MG63 (cell line): ENCODE measurements at places on chromosomes 6 and 20. TPM values are rescaled to one million over a fixed set of nuclear protein-coding genes. Genes with fewer than 3 reads are reported as not detected.

RIPK1 gene
- 10.1 and 12.3 TPM in 2 replicates for total RNA-seq

HLA-DQA1 gene
- total RNA-seq: not detected in 2 replicates

CFAP61 gene
- total RNA-seq: not detected in 2 replicates

GRCh38 chr20:33963751-33964150 lies 30.0 kb upstream of the RALY start:
- DNase-seq: no peak

DNA sequence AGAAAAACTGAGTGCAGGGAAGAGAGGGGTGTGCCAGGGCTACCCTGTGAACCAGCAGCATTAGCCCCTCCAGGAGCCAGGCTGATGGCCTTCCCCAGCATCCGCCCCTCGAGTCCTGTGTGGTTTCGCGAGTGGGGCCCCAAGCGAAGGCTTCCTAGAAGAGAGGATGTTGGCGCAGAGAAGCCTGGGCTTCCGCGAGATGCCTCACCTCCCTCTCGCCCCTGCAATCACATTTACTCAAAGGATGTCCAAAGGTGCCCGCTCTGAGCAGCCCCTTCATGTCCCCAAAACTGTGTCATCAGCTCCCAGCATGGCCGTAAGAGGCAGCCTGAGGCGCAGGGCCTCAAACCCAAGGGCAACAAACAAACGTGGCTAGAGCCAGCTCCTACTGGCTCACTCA lies 111.7 kb downstream of the PREX1 start:
- DNase-seq: no peak

DNA sequence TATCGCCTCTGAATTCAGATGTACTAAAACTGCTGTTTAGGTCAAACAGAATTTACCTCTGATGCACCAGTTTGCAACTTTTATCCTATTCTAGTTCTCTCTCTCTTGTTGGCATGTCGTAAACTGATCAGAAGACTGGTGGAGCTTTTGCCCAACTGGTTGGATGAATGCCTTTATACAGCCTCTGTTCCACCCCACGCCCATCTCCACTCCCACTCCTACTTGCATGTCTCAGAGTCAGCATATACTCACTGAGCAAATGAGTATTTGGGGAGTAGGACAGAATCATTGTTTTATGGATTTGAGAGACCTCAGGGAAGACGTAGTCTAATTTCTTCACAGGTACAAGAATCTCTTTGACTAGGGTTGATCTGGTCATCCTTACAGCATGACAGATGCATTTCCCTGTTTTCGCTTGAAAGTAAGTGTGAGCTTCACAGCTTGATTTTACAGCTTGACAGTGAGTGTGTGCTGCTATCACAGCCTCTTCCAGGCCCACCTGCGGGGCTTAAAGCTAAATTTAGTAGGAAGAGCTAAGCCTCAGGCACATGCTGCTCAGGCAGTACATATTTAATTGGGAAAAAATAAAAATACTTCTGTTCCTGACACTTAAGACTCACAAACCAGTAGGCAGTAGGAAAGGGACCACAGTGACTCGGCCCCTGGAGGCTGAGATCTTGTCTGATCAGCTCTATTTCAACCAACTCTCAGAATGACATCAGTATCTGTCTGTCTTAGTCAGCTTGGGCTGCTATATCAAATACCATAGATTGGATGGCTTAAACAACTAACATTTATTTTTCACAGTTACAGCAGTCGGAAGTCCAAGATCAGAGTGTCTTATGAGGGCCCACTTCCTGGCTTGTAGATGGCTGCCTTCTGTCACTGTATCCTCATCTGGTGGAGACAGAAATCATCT lies 30.4 kb downstream of the TRMT6 start:
- DNase-seq: no peak

DNA sequence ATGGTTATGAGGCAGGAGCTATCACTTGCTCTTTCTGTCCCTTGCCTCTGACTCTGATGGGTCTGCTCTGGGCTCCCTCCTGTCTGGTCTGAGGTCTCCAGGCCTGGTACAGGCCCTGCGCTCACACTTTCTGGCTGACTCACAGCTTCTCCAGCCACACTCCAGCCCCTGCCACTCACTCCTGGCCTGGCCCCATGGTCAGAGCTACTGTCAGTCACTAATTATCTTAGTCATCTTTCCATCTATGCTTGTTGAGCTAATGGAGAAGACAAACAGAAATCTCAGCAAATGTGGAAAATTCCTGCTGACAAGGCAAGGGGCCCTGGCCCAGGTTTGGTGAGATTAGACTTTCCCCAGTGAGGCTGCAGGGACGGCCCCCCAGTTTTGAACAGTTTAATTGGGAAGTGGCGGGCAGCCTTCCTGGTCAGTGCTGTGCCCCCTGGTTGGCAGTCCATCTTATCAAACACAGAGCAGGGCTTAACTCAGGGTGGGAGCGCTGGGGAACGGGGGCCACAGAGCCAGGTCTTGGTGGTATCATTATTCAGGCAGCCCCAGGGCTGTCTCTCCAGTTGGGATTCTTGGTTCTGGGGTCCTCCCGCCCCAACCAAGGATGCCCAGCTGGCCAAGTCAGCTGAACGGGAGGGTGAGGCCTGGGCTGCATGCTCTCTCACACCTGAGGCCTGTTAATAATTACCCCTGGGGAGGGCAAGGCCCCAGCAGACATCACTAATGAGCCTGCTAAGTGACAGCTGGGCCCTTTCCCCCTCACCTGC lies 63.4 kb downstream of the VEGFA start:
- DNase-seq: no peak

DNA sequence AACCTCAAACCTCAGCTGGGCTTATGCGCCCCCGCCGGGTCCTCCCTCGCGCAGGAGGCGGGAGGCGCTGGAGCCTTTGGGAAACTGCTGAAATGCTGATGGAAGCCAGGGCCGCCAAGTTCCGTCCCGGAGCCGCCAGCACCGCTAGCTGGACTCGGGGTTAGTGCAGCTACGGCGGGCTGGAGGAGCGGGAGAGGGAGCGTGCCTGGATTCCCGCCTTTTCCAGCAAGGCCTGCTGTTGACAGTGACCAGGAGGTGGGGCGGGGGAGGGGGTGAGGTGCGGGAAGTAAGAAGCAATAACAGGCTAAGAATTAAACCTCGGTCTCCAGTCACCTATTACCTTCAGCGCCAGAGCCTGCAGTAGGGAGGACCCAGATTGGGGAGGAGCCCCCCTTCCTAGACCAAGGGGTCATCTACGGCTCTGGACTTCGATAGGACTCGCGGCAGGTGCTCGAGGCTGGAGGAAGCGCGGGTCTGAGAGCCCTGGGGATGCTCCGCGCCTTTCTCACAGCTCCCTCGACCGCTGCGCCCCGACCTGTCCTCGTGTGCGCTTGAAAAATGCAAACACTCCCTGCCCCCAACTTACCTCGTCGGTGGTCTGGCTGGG lies 20.5 kb downstream of the COL9A1 start:
- DNase-seq: no peak

GRCh38 chr6:147164761-147165160 lies 39.5 kb upstream of the STXBP5 start:
- no peak for DNase-seq

DNA sequence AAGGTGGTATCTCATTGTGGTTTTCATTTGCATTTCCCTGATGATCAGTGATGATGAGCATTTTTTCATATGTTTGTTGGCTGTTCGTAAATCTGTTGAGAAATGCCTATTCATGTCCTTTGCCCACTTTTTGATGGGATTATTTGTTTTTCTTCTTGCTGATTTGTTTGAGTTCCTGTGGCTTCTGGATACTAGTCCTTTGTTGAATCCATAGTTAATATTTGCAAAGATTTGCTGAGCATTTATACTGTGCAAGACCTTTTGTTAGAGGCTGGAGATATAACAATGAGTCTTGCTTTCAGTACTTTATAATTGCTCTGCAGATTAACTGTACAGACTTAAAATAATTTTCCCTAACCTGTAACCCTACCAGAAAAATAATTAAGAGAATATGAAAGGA lies 35.6 kb downstream of the PDE7B start:
- no peak for DNase-seq

GRCh38 chr6:138862456-138862855 lies 66.6 kb downstream of the ECT2L start:
- DNase-seq: no peak

GRCh38 chr20:63702751-63703470 lies 4.9 kb downstream of the ARFRP1 start:
- DNase-seq: no peak

DNA sequence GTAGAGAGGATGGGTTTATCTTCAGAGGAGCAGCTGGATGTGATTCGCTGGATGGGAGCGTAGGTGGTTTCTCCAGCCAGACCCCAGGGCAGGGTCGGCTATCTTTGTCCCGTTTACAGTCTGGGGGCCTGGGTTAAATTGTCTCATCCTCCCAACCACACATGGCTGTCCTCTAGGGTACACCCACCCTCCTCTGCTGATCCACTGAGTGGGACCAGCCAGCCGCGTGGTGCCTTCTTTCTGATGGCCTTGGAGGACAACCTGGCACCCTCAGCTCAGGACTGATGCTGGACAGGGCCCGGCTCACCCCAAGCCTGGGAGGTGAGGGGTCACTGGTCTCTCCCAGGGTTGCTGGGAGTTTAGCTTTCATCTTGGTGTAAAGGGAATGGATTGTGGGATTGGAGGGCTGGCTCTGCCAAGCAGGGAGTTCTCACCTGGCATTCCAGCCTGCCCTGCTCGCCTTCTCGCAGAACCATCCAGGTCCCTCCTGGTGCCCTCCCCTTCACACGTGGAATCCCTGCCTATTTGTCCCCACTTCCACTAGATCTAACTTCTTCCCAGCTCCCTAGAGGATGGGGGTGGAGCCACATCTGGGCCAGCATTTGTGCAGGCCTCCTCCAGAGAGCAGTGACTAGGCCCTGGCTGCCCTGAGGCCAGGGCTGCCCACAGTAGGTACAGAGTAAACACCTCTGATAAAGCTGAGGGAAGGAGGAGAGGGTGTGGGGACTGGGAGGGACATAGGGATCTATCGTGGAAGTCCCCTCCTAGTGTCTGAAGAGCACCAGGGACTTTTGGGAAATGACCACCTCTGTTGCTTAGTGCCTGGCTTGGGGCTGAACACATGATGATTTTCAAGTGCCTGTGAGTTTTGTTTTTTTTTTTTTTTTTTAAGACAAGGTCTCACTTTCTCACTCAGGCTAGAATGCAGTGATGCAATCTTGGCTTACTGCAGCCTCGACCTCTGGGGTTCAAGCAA lies 1.6 kb downstream of the ITPR3 start:
- peak; percentile 36 for DNase-seq
